ENCODE measurements at places on chromosomes 7 and 10.

- no peak for DNase-seq
These were observed 226.6 kb upstream of the RHOBTB1 start for GRCh38 chr10:61170594-61170993.

DNA sequence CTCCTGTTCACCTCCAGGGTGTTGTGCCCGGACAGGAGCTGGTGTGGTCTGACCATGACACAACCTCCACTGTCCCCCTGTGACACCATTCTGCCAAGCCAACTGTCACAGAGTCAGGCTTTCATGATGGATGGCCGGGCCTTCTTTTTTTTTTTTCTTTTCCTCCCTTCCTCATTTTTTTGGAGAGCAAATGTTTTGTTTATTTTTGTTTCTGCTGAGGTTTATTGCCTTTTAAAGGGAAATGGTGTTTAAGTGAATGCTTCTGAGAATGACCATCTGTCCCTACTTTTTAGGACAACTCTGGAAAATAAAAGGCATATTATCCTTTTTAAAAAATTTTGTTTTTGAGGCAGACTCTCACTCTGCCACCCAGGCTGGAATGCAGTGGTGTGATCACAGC is 115.1 kb upstream of the NPS start:
- DNase-seq: no peak

- DNase-seq: no peak
These were observed 174.8 kb upstream of the PRPS1L1 start for GRCh38 chr7:18202315-18203045.

GRCh38 chr7:38299275-38299931 is 26.0 kb upstream of the TARP start:
- DNase-seq: no peak

DNA sequence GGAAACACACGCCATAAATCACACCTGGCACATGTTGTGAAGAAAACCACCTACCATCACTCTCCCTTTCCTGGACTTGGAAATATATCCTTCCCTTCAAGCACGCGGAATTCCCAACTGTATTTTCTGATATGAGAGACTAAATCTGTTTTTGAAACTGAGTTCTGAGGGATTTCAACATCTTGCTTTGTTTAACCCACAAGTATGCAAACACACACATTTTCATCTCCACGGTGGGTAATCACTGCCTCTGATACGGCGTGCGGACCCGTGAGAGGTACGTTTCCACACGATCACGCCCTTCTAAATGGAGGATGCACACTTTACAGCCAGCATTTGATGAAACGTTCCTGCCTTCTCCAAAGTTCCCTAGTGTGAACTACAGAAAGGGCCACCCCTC is 83.4 kb downstream of the ZRANB1 start:
- no peak for DNase-seq

DNA sequence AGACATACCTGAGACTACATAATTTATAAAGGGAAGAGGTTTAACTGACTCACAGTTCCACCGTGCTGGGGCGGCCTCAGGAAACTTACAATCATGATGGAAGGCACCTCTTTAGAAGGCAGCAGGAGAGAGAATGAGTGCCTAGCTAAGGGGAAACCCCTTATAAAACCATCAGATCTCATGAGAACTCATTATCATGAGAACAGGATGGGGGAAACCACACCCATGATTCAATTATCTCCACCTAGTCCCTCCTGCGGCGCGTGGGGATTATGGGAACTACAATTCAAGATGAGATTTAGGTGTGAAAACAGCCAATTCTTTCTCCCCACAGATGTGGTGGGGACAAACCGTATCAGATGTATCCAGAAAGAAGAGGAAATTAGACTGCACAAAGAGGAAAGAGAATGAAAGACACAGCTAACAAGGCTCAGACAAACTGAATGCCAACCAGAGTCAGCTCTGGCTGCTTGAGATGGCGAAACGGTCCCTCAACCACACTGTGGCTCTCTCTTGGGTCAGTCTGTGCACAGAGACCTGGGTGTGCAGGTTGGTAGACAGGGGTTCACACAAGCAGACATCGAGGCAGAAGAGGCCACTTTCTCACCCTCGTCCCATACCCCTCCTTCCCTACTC is 375.6 kb downstream of the SFMBT2 start:
- DNase-seq: peak; percentile 58

GRCh38 chr7:4919969-4920766 is 36.7 kb upstream of the RADIL start:
- DNase-seq: no peak

DNA sequence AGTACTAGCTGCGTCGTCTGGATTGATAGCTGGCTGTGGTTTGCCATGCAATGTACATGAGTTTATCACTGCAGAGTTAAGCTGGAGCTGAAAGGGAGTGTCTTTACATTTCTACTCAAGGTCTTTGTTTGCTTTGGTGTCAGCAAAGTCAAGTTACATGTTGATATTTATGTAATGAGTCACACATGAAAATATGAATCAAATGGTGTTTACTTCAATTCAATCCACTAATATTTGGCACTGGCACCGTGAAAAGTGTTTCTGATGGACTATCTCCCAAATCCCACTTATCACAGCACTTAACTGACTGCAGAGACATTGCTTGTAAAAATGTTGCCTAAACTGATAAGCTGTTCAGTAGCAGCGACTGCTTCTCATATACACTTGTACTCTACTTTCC is 395.9 kb downstream of the TFEC start:
- DNase-seq: no peak

DNA sequence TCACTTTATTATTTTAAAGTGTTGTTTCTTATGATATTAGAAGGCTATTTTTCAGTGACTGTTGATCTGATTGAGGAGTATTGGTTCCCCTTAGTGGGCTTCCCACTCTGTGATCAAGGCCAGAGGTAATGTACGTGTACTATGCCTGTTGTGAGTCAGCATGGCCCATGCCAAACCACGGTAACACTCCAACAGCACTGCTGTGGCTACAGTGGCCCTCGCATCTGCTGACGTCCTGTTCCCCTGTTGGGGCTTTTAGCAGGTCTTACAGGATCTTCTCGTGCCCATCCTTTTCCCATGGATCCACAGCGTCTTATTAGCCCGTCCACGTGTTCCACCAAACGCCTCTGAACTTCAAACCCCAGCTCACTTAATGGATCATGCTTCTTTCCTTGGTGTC is 964.6 kb upstream of the CELF2 start:
- no peak for DNase-seq

DNA sequence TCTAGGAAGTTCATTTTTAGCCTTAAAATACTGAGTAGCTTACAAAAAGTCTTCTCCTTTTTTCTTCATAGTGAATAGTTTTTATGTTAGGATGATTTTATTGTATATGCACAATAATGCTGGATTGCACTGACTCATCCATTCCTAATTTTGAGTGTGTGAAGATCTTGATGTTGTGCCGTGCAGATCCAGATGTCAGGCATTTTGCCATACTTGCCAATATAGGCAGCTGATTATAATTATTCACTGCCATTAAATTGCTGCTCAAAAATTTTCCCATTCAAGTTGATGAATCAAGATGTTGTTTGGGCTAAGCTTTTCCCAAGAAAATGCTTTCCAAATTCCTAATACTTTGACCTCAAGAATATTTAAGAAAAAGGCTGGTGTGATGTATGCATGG is 218.3 kb downstream of the AHR start:
- DNase-seq: no peak

- DNase-seq: peak; percentile 44
These were observed 29.2 kb upstream of the AP5Z1 start for GRCh38 chr7:4745971-4746919.

- DNase-seq: no peak
These were observed 227.7 kb upstream of the TEX47 start for GRCh38 chr7:89023206-89023605.

GRCh38 chr7:30681815-30682211 is 443 bp downstream of the CRHR2 start:
- DNase-seq: no peak

DNA sequence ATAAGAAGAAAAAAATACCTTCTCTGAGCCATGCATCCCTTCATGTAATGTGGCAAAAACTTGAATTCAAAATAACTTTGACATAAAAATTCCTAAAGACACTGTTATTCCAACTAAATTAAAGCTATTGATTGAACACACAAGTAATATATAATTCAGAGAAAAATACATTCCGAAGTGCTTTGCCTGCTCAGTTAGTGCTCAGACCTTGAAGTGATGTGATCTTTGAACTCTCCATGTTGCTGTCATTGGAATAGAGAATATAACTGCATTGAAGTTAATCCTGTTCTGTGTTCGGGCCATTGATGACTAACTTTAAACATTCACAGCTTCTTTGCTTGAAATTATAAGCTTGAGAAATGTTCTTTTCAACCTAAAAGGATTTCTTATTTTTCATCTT is 114.0 kb upstream of the IFRD1 start:
- DNase-seq: no peak

- no peak for DNase-seq
These were observed 142.3 kb downstream of the XPNPEP1 start for GRCh38 chr10:109780997-109781396.

All from activated CD4-positive, alpha-beta T cell treated with anti-CD3 and anti-CD28 coated beads, Interleukin-2, amount 50 U/mL, for 48 hours (primary cell).